Breast epithelium (tissue), 4 donors: ENCODE measurements at places on chromosomes 7 and 10.

DNA sequence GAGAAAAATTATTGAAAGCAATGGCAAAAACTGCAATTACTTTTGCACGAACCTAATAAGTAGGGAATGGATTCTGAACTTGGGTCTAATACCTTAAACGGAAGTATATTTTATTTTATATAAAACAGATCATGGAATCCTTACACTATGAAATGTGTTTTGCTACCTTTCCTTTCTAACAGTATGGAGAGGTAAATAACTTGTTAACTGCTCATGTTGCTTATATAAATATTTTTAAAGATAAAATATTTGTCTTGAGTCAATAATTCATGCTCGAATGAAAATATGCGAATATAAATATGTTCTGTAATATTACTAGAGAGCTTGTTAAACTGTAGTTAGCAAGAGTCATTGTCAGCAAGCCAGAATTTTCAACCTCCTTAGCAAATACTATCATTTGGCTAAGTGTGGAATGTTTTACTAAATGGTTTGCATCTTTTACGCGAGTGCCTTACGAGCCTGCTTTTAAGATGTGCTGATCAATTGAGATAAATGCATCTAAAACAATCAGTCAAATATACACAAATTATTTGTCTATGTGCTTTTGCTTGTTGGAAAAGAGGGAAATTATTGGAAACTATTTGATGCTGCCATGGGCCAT lies 5.9 kb downstream of the GNAT3 start:
- DNase-seq = no peak

DNA sequence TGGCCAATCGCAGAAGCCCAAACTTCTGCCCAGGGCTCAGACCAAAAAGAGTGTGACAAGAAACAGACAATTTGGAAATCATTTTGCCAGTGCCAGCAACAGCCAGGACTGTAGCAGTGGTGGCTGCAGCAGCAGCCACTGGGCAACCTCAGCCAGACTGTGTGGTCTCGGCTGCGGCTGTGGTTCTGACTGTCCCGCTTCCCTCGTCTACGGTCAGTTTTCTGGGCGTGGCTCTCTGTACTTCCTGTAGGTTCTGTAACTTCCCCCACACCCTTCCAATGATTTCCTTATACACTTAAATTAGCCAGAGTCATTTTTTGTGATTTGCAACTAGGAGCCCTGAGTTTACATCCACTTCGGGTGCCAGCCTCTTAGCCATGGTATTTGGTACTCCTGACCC lies 39.9 kb downstream of the CYTH3 start:
- DNase-seq = no peak

DNA sequence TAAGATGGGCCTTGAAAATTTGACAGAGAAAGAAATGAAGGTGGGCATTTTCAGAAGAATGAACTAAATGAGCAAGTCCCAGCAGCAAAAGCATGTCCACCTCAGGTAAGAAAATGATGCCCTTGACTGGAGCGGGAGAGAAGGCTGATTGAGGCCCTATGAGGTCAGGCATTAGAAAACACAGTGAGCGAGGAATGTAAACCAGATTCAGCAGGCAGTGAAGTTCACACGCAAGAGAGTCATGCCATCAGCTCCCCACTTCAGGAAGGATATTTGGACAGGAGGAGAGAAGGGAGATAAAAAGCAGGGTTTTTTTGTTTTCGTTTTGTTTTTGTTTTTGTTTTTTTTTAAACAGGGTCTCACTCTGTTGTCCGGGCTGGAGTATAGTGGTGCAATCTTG lies 166.4 kb downstream of the PPP1R17 start:
- DNase-seq = no peak

DNA sequence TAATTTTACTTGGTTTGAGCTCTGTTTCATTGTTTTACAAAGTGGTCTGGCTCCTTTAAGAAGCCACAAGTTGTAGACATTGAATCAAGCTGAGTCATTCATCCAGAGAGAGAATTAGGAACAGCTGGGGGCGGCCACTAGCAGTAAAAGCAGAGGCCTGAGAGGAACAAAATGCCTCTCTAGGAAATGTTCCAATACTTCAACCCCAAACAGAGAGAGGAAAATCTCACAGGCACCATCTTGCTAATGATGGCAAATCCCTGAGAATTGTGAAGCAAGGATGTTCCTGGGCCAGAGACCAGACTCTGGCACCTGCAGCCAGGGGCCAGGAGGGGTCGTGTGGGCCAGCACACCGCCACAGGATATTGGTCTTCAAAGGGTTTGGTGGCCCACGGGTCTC lies 26.5 kb upstream of the TRIL start:
- DNase-seq = peak; percentile 55

DNA sequence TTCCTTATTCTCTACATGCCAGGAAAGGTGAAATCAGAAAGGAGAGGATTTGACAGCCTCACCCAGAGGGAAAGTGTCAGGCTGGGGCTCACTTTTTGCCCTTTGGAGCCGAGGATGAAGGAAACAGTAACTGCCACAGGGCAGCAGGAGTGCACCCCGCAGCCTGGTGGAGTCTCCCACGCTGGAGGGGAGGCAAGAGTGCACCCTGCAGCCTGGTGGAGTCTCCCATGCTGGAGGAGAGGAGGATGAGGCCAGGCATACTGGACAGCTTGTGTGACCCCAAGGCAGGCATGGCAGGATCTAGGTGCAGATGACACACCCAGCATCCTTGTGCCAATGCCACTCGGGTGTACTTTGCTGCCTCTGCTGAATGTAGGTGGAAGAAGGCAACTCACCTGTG lies 484.0 kb downstream of the DNAJB6 start:
- no peak for DNase-seq

GRCh38 chr7:1647961-1648672 lies 22.0 kb upstream of the ELFN1 start:
- DNase-seq = no peak

DNA sequence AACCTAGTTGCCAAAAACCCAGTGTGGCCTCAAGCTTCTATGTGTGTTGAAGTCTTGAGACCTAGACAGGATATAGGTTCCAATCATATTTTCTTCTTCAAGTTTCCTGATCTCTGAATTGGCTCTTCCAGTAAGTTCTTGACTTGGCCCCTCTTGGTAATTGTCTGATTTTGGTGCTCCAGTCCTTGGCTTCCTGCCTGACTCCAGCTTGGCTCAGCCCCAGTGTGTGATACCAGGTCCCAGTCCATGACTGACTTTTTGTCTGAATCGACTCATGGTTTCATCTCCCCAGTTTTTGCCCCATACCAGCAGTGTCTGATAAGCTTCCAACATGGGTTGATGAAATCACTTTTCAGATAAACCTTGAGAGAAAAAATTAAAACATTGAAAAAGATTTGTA lies 72.3 kb downstream of the FAS start:
- peak; percentile 28 for DNase-seq

DNA sequence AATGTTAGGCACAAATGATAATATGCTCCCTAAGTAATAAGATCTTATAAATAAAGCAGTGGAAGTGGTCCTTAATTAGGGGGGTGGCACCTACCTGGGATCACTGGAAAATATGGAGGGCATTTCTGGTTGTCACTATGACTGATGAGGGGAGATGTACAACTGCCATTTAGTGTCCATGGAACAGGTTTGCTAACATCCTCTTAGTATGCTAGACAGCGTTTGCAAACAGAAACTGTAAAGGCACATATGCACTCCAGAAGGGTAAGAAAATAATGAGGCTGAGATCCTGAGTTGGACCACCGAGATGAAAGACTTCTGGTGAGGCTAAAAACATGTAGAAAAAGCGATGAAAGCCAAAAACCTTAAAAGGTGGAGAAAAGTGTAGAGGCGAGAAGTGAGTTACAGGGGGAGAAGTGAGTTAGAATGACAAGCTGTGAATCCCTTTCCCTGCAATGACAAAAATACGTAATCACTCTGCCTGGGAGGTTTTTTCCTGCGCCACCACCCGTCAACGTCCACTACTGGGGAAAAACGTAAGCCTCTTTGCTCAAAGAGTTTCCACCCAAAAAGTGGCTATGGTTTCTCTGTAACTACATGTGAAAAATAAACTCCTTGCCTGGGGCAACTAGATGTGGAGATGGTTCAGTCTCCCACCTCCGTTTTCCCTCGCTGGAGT lies 767 bp downstream of the KRIT1 start:
- DNase-seq = no peak

DNA sequence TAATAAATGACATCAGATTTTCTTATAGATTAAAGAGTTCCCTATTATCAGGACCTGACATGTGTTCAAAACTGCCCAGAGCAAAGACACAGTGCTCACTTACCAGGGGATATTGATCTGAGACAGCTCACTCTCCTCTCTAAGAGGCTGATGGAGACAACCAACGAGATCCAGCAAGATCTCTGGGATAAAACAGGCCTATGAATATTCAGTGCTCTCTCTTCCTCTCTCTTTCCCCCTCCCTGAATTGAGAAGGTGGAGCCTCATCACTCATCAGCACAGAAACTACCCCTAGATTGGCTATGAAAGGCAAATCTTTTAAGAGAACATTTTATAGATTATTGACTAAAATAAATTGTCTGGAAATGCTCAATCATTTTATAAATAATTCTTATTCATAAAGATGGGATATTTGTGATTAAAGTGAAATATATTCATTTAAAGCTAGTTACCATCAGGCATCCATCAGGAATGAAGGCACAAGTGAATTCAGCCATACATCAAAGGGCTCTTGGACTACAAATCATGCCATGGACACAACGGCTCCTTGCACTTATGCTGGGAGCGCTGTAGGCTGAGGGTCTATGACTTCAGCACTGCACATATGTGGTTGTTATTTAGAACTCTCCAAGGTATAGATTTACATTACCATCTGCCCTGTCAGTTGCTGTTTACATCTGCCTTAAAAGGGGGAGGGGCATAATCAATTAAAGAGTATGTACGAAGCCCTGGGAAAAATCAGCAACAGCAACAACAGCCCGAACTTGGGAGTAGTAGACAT lies 3.4 kb upstream of the PPP1R17 start:
- no peak for DNase-seq

DNA sequence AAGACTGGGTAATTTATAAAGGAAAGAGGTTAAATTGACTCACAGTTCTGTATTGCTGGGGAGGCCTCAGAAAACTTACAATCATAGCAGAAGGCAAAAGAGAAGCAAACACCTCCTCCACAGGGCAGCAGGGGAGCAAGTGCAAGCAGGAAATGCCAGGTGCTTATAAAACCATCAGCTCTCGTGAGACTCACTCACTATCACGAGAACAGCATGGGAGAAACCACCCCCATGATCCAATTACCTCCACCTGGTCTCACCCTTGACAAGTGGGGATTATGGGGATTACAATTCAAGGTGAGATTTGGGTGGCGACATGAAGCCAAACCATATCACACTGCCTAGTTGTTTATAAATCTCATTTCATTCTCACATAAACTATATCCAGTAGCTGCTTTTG lies 28.0 kb upstream of the CPN1 start:
- no peak for DNase-seq

DNA sequence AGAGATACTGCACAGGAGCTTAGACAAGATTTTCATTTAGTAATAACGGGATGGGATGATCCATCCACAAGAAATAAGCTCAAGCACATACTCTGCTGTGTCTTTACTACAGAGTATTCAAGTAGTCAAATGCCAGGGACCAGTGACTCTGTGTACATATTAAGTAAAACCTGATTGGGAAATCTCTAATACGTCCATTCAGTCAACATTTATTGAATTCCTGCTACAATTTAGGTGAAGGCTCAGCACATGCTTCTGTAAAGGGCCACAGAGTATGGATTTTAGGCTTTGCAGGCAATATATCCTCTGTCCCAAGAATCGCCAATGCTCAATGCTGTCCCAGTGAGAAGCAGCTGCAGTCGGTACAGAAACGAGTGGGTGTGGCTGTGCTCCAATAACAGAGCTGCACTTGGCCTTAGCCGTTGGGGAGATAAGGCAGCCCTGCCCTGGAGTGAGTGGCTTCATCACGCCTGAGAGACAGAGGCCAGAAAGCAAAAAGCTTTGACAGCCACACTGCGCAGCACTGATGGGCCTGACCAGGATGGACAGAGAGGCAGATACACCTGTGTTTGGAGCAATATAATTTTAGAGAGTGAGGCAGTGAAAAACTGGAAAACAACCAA lies 186.8 kb downstream of the PARD3 start:
- no peak for DNase-seq

DNA sequence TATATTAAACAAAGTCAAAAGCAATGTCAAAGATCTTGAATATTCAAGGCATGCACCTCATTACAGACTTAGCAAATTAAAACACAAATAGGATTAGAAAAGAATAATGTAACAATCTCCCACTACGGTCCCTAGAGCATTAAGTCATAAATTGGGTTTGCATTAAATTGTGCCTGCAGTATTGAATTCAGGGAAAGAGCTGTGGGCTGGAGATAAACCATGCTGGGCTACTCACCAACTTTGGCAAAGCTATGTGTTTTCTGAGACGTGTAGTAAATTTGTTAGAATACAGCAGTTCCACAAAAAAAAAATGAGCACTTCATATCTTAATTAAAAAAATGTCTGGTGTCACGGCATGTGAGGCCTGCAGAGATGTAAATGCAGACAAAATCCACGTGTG lies 241.6 kb downstream of the SNX10 start:
- DNase-seq = no peak

DNA sequence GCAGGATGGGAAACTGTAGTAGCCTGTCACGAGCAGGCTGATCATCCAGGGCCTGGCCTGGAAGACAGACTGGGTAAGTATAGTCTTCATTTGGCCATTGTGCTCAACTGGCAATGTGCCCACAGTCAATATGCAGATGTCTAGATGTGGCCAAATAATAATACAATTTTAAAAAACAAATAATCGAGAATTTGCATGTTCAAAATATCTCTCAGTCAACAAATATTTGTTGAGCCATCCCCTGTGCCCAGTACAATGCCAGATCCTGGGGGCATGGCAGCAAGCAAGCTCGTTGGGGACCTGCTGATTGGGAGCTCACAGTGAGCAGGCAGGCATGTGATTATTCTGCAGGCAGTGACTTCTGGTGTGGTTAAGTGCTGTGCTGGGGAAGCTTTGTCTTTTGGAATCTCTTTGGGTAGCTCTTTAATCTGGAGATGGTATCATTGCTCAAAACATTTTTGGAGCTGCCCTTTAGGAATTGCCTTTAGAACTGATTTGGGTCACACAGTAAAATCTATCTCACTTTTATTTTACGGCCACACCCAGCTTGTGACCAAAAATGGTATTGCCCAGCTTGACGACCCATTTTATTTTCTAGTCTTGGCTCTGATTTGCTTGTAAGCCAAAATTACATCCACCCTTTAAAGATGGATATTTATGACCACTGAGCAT lies 92.2 kb downstream of the PLCE1 start:
- no peak for DNase-seq
